ENCODE measurements at places on chromosomes 7 and 10.

- no peak for DNase-seq
Measured at GRCh38 chr10:52208365-52208764, 105.7 kb upstream of the DKK1 start.

GRCh38 chr7:140643416-140643815 is 2.8 kb upstream of the DENND2A start:
- DNase-seq, result no peak

GRCh38 chr10:8079126-8079525 is 24.6 kb downstream of the GATA3 start:
- DNase-seq, result no peak

DNA sequence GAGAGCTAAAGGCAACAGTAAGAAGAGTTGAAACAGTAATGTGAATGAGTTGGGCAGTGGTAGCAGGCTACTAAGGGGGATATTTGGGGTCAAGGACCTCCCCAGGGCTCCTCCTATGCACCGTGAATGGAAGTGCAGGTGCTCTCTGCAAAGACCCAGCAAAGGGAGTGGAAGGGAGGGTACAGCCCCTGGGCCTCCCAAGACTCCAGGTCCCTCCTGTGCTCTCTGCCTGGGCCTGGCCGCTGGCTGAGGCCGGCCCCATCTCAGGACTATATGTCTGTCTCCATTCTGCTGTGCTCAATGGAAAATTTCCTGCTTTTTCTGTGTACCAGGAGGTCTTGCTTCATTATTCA is 372.1 kb upstream of the MKI67 start:
- no peak for DNase-seq

GRCh38 chr10:126353666-126354065 is 34.6 kb downstream of the ADAM12 start:
- DNase-seq, result no peak

GRCh38 chr10:32961343-32961894 is 3.4 kb upstream of the ITGB1 start:
- DNase-seq, result no peak
